ENCODE measurements at places on chromosomes 1 and 21. TPM values are rescaled to one million over a fixed set of nuclear protein-coding genes. Genes with fewer than 3 reads are reported as not detected.

- no peak for DNase-seq
- H3K36me3 ChIP-seq, result peaks cover 14% of the 10 kb centered on the region
- H3K4me3 ChIP-seq, result no peak overlapping the region
- no peaks in the 10 kb centered on the region for H3K4me1 ChIP-seq
- no peaks in the 10 kb centered on the region for H3K27me3 ChIP-seq
Observed at GRCh38 chr1:113684153-113684541, 75.1 kb downstream of the PHTF1 start.

PDE9A gene
- total RNA-seq, result 10.3 TPM

- H3K4me3 ChIP-seq, result no peak overlapping the region
- 0 out of 2 replicates have a peak, but pooled peaks cover 6% of the 10 kb centered on the region for H3K4me1 ChIP-seq
- no peaks in the 10 kb centered on the region for H3K27me3 ChIP-seq
- no peaks in the 10 kb centered on the region for H3K36me3 ChIP-seq
- DNase-seq, result no peak
- no peak overlapping the region for H3K27ac ChIP-seq
Observed at GRCh38 chr21:14942801-14943490, 121.9 kb downstream of the NRIP1 start.

DNA sequence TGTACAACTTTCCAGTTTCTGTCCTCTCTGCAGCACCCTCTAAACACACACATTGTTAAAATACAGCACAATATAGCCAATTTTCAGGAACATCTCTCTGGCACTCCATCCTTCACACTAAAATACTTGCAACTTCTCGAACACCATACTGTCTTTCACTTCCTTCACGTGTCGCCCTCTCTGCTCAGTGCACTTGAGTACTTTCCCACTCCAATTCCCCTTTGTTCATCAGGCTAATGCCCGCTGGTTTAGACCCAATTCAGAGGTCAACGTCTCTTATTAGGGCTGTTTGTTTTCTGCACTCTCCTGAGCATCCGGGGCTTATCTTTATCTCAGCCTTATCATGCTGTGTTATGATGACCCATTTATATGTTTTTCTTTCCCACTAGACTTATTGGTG, 238.2 kb upstream of the SGIP1 start:
- no peak overlapping the region for H3K4me3 ChIP-seq
- no peaks in the 10 kb centered on the region for H3K36me3 ChIP-seq
- no peaks in the 10 kb centered on the region for H3K27me3 ChIP-seq
- H3K27ac ChIP-seq, result no peak overlapping the region
- H3K4me1 ChIP-seq, result peaks cover 9% of the 10 kb centered on the region

GRCh38 chr1:67977756-67978155, 72.7 kb downstream of the DIRAS3 start:
- peaks cover 14% of the 10 kb centered on the region for H3K4me1 ChIP-seq
- DNase-seq, result no peak
- no peaks in the 10 kb centered on the region for H3K27me3 ChIP-seq
- H3K27ac ChIP-seq, result no peak overlapping the region
- H3K4me3 ChIP-seq, result no peak overlapping the region

LCE1B gene
- total RNA-seq, result not detected

DNA sequence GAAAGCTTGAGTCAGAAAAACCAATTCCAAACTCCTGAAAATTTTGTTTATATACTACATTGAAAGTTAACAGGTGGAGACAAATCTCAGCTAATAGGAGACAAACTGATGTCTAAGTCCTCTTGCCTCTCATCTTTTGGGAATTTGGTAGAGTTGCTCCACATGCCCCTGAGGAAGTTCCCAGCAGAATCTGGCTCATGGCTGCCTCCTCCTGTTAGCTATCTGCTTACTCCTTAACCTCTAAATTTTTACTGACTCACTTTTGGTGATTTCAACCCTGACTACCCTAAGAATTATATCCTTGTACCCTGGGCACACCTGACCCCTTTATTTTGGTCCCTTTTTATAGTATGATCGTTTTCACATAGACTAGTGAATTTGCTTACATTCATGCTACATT, 633.7 kb upstream of the USP24 start:
- H3K27ac ChIP-seq, result no peak overlapping the region
- no peak for DNase-seq
- H3K4me3 ChIP-seq, result no peak overlapping the region
- no peaks in the 10 kb centered on the region for H3K36me3 ChIP-seq
